ENCODE measurements at places on chromosomes 2 and 18.
A peak's percentile ranks its signal among the peaks of the same experiment; 100 is the strongest.

GRCh38 chr2:53818854-53819435, 32.1 kb downstream of the ERLEC1 start:
- no peak for DNase-seq

- DNase-seq: no peak
These were observed 29.4 kb downstream of the ASAP2 start for GRCh38 chr2:9236045-9236344.

GRCh38 chr2:47890711-47891368, 15.5 kb downstream of the FBXO11 start:
- DNase-seq: no peak

DNA sequence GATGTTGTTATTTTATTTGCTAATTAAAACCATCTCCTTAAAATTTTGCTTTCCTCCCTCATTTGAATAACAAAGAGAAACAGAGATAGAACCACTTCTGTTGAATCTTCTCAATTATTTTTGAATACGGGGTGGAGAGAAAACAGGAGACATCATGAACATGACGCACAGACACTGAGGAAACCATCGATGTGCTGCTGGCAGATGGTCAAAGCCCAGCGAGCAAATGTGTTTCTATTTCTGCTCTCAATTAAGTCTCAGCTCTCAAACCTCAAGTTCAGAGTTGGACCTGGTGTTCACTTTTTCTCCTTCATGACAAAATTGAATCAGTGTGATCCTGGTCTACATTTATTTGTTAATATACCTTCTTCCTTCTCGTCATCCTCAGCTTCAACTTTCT, 36.1 kb upstream of the TWIST2 start:
- no peak for DNase-seq

GRCh38 chr18:29076645-29077044, 899.7 kb upstream of the CDH2 start:
- DNase-seq: no peak

DNA sequence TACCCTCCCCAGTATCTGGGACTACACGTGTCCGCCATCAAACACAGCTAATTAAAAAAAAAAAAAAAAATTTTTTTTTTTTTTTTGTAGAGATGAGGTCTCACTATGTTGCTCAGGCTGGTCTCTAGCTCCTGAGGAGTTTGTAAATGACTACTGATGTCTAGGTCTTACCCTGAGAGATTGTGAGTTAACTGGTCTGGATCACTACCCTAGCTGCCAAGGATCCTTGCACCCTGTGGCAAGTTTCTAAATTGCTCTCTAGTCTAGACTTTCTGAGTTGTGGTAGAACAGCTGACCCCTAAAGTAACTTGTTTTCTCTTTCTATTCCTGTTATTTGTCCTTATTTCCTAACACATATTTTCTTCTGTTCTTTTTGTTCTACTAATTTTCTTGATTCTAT, 44.5 kb downstream of the ABHD3 start:
- DNase-seq: no peak

GRCh38 chr2:206408323-206409320, 34.7 kb upstream of the ADAM23 start:
- DNase-seq: no peak

DNA sequence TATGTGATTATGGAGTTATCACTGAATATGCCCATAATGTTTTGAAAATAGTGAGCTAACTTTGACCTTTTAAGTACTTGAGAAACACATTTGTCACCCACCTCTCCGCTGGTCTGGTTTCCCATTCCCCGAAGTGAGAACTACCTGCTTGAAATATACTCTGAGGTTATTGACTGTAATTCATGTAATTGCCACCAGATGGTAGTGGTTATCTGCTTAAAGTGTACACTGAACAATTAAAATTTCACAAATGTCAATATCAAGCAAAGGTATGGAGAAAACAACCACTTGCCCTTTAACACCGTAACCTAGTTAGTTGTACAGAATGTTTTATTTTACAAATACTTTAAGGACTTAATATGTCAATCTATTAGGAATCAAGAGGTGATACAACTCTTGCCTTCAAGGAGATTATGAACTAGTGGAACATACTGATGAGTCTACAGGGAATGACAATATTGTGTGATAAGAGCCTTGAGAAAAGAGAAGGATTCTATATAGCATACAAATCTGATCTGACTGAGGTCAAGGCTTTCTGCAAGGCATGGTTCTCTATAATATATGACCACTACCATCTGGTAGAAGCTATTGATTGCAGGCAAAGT, 316.8 kb upstream of the KCNH7 start:
- DNase-seq: peak; percentile 55

DNA sequence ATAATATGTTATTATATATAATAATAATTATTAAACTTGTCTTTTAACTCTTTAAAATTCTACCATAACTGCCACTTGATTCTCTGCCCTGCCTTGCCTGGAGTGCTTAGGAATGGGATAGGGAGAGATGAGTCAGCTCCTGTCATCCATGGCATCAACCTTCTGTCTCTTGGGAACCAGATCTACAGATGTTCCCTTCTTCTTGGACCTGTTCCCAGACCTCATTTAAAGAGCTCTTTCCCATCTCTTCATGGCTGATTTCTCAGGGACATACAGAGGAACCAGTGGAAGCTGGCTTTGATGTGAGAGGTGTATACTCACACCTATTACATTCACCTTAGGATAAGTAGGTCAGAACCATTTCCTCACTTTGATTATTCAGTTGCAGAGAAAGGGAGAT, 155.3 kb upstream of the MYO3B start:
- DNase-seq: no peak

- no peak for DNase-seq
These were observed 197.9 kb upstream of the ACVR2A start for GRCh38 chr2:147646818-147647468.

- no peak for DNase-seq
These were observed 15.0 kb upstream of the KCNG2 start for GRCh38 chr18:79782566-79783308.

DNA sequence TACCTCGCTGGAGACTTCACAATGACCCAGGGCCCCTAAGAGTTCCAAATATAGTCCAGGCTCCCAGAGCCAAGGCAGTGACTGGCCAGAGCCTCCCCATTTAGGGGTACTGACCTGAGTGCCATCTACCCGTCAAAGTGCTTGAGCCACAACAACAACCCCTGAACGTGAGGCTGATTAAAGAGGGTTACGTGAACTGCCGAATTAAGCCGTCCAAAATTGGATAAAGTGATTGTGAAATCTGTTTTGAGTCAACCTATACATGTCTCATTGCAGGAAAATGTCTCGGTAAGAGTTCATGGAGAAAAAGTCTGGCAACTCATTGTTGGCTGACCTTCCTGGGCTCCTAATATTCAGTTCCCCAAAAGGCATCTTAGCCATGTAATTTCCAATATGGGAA, 116.3 kb downstream of the TTC32 start:
- no peak for DNase-seq

GRCh38 chr2:138534791-138535190, 33.2 kb downstream of the SPOPL start:
- no peak for DNase-seq

GRCh38 chr2:191230174-191230573, 15.0 kb upstream of the MYO1B start:
- DNase-seq: no peak

DNA sequence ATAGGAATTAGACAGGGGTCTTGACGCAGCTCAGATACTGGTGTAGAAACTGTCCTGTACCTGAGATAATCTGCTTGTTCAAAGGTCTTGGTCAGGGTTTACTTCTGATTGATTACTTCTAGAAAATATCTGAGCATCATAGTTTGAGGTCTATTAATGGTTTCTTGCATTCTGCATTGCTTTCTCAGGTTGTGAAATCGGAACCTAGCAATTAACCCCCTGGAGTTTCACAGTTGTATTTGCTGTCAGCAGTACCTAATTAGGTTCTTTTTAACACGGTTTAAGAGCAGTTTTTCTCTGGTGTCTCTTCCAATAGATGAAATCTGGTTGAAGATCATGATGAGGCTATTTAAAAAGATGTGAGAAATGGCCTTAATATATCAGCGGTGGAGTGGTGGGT, 428.6 kb upstream of the SYT4 start:
- no peak for DNase-seq

- no peak for DNase-seq
These were observed 562.8 kb upstream of the SALL3 start for GRCh38 chr18:78416853-78417252.

GRCh38 chr2:152084076-152084475, 14.8 kb downstream of the CACNB4 start:
- DNase-seq: no peak

DNA sequence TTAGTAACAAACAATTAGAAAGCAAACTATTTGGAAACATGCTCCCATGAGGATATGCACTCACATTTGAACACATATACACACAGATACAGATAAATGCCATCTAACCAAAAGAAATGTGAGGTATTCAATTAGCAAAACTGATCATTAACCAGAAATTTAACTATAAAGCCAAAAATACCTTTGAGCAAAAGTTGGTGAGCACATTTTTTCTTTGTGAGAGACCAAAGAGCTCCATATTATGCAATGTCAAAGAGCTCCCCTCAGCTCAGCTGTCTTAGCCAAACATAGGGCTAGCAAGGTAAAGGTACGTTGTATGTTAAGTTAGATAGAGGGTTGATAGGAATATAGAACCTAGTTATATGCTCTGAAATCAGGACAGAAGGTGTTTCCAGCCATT, 43.8 kb downstream of the CYBRD1 start:
- no peak for DNase-seq

GRCh38 chr2:141791521-141791920, 339.3 kb downstream of the LRP1B start:
- DNase-seq: no peak

DNA sequence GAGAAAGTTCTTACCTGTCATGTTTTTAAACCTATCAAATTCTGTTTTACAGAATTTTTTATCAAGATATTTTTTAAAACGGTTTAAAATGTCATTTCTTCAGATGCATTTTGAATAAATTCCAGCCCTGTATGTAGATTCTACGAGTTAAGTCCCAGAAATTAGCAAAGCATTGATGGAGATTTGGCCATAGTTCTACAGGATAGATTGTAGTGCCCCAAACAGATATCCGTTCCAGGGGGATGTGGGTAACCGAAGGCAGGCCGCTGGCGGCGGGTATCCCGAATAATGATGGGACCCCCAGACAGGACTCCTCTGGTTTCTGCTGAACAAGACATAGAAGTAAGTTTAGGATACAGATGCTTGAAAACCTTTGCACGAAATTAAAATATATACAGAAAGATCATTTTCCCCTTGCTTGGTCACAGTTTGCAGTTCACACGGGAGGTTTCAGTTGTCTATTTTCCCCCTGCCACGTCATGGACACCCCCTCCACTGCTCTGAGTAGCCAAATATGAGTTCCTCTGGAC, 755 bp downstream of the NOL4 start:
- peak; percentile 1 for DNase-seq

DNA sequence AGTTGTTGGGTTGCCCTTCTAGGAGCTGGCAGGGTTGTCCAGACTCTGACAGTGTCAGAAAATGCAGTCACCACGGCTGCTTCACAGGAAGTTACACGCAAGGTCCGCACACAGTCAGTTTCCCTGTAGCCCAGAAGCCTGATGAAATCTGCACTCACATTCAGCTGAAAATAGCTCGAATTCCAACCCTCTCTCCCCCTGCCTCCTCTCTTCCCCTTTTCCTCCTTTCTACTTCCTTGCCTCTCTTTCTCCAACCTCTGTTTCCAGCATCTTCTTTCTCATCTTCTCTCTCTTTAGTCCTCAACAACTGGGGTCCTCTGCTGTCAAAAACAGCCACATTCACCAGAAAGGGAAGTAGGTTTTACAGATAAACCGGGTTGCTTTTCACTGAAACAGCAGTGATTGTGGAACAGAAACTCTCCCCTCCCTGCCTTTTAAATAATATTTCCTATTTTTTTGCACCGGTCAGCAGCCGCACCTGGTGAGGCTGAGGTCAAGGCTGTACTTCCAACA, 69.3 kb downstream of the BCL11A start:
- DNase-seq: peak; percentile 90

GRCh38 chr2:240946046-240946445, 39.9 kb downstream of the CROCC2 start:
- DNase-seq: no peak

DNA sequence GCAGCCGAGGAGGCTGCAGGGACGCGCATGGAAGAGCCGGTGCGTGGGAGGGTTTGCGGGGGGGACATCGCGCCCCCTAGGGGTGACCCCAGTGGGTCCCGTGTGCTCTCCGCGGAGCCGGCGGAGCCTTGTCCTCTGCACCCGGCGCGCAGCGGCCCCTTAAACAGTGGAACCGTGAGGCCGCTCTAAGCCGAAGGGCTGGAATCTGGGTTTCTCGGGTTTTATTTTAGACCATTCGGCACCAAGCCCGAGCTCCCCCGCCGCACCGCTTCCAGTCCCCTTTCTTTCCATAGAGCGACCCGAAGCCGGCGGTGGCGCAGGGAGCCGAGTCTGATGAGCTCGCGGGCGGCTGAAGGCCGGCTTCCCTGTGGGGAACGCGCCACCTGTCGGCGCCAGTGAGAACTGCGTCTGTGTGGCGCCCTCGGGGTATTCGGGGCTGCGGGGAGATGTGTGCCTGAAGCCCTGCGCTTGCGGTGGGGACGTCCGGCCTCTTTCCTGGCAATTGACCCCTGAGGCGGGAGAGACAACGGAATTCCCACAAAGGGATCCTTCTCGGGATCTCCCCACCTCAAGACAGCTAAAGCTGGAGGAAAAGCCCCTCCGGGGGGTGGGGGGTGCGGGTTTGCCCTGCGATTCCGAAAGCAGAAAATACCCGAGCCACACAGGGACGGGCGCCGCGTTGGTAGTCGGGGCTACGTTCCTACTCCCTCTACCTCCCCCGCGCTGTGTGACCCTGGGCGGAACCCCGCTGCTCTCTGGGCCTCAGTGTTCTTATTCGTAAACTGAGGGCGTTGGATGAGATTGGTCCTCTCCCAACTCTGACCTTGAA, 8.2 kb upstream of the EN1 start:
- DNase-seq: peak; percentile 56

DNA sequence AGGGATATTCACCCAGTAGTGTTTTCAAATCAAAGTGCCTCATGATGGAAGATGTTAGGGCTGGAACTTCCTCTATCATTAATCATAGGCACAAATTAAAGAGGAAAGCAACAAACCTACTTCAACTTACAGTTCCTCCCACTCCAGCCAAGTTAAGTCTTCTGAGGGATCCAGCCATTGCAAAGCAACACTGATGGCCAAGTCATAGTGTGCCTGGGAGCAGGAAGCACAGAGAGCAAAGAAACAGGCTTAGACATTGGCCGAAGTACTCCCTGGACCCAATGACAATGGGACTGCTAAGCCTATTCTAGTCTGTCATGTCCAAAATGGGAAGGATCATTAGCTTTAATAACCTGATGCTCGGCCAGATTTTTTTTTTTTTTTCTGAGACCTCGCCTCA, 7.0 kb downstream of the C2orf80 start:
- no peak for DNase-seq

DNA sequence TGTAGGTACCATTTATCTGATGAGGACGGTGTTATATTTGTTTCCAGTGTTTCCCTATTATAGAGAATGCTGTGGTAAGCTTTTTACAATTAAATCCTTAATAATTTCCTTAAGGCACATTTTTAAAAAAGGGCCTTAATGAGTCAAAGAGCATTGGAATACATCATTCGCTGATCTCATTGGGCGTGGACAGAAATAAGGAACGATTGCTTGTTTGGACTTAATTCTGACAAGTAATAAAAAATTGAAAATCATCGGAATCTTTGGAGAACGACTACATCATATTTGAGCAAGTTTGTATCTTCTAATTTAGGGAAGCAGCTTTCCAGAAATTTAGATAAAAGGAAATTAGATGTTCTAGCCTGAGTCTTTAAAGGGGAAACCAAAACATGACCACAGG, 11.3 kb downstream of the AGPS start:
- DNase-seq: no peak

GRCh38 chr2:139742216-139743172, 962.3 kb upstream of the NXPH2 start:
- no peak for DNase-seq

- DNase-seq: no peak
These were observed 121.9 kb downstream of the CACNB4 start for GRCh38 chr2:151976945-151977353.

Data from kidney capillary endothelial cell (primary cell).